Left renal pelvis (tissue), 4 donors: ENCODE measurements at places on chromosomes 12 and 14. TPM values are rescaled to one million over a fixed set of nuclear protein-coding genes. Genes with fewer than 3 reads are reported as not detected.

NYNRIN gene
- polyA plus RNA-seq = 95.5 TPM

GRCh38 chr12:42612231-42612613 is 22.7 kb upstream of the PRICKLE1 start:
- DNase-seq = no peak

LRRIQ1 gene
- polyA plus RNA-seq = 29.2 TPM

DNA sequence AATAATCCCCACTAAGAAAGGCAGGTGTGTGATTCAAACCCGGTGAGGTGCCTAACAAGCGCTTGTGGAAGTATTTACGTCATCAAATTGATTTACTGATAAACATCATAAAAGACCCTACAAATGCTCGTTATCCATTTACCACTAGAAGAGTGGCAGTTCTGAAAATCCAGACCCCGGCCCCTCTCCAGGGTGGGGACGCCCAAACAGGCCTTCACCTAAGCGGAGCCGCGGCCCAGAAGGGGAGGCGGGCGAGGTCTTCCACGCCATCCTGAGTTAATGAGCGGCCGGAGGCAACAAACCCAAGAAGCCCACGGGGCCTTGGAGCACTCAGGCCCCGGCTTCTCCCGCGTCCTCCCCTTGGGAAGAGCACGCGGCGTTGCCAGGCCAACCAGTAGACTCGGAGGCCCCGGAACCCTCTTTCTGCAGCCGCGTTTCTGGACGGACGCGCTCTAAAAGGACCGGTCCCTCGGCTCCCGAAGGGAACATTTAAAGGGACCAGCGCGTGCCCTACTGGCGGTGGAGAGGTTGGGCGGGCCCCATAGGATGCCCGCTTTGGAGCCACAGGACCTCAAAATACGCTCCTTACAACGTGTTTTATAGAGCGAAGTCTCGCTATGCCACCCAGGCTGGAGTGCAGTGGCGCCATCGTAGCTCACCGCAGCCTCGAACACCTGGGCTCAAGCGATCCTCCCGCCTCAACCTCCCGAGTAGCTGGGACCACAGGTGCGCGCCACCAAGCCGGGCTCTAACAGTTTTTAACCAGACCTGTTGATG is 3.5 kb downstream of the PTPN21 start:
- DNase-seq = peak; percentile 64

DNA sequence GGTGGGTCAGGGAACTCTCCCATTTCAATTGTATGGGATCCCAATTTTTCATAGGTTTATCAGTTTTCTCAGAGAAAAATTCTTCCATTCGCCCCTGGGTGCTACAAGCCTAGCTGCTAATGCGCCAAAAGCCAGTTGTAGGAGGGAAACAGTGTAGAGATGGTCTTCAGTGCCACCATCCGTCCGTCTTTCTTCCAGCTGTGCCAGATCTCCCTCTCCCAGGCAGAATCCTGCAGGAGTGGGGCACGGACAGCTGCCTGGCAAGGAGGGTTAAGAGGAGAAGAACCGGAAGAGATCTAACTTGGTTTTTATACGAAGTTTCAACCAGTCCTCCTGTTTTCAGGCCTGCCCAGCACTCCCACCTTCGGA is 38.9 kb upstream of the FUT8 start:
- DNase-seq = no peak
